ENCODE measurements at places on chromosomes 13 and 19. TPM values are rescaled to one million over a fixed set of nuclear protein-coding genes. Genes with fewer than 3 reads are reported as not detected.

The KIR3DL1 gene
- total RNA-seq: not detected

The NBEA gene
- total RNA-seq: 7.6 TPM

The CD33 gene
- 0.63 TPM for total RNA-seq

The ATP1A3 gene
- 1.2 TPM for total RNA-seq

GRCh38 chr13:101757446-101758039 lies 305.1 kb downstream of the ITGBL1 start:
- peak; percentile 59 for DNase-seq

- DNase-seq: no peak
Measured at GRCh38 chr13:47119575-47120235, 222.9 kb upstream of the HTR2A start.

GRCh38 chr19:873561-874041 lies 14.1 kb downstream of the CFD start:
- no peak for DNase-seq

DNA sequence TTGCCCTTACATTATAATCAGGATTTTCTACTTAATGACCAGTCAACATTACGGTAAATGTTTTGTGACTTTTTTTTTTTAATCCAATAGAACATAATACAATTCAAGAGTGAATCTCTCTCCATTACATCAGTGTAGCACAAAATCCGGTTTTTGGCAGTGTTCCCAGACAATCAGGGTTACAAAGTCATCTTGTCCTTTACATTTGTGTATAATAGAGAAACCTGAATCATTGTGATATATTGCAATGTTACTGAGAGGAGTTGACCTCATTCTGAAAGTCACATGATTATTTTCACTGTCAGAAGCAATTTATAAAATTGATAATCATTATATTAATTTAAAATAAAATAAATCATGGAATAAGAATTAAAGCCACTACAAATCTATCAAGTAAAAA lies 1346.0 kb upstream of the SPRY2 start:
- no peak for DNase-seq

- DNase-seq: no peak
Measured at GRCh38 chr19:46925548-46925950, 64.8 kb downstream of the ARHGAP35 start.

- DNase-seq: no peak
Measured at GRCh38 chr13:112760435-112760834, 70.6 kb downstream of the ATP11A start.

DNA sequence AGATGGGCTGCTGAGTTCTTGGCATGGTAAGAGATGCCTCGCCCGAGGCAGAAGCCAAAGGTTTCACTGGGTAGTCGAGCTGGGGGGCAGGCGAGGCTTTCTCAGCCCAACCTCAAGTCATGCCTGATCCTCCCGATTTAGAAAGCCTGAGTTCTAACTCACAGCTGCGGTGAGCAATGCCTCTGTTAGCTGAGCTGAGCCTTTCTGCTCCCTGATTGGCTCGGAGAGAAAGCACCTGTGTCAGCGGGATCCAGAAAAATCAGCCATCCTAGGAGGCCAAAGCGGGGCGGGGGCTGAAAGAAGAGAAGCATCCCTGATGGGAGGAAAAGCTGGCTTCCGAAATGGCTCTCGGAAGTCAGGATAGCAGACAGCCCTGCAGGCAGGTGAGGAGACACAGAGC lies 44.7 kb downstream of the CACNA1A start:
- DNase-seq: no peak

- DNase-seq: no peak
Measured at GRCh38 chr19:31286491-31286890, 62.7 kb downstream of the TSHZ3 start.

DNA sequence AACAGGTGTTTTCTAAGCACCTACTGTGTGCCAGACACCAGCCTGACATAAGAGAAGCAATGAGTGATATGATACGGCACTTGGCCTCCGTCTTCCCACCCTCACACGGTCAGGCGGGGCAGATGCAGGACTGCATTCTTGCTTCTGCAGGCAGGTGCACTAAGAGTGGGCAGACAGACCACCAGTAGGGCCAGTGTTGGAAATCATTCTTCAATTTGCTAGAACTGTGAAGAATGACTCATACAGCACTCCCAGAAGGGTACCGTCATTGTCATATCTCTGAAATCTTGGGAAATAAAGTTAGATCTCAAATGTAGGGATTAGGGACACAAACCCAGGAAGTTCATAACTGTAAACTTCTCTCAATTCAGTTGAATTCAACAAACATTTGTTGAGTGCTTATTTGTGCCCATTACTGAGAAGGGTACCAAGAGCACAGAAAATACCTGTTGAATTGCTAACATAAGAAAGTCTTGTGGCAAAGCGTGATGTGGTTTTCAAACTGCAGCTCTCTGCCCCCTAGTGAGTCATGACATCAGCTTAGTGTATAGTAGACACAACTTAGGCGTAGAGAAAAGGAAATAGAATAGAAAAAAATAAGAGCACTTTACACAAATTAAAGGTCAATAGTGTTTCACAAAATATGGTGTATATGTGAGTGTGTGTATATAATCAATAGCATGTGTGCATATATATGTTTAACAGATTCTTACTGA lies 76.1 kb downstream of the TEX26 start:
- DNase-seq: no peak

- DNase-seq: no peak
Measured at GRCh38 chr13:19993024-19993423, 34.5 kb downstream of the ZMYM2 start.
